ENCODE measurements at places on chromosomes 3 and 15.

- DNase-seq = no peak
Measured at GRCh38 chr3:172293093-172293492, 155.2 kb downstream of the GHSR start.

DNA sequence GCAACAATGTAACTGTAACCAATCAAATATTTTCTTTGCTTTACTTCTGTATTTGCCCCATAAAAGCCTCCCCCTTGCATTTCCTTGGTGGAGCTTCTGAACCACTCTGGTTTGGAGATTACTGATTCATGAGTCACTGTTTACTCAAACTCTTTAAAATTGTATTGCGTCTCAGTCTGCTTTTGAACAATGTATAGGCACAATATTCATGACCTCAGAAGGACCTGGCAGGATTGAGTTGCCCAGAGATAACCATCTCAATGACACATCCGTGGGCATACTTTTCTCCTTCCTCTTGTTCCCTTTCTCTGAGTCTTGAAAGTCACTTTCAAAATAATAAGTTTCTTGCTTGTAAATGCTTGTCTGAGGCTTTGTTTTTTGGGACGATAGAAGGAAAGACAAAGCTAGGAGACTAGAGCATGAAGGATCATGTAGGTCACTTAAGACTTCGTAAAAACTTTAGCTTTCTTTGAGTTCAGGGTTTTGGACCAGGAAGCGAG is 57.1 kb upstream of the POU1F1 start:
- DNase-seq = no peak

DNA sequence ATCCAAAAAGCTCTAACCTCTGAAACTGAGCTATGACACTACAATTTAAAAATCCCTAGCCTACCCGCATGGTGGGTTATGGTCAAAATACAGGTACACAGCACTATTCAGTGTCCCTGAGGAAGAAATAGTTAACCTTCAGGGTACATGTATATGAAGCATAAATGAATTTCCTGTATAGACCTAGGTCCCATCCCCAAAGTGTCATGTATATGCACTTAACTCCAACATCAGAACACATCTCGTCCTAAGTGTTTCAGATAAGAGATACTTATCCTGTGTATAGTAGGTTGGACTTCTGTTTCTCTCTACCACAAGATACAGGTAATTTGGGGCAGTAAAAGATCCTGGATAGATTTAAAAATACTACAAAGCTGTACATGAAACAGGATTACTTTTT is 6.4 kb downstream of the RPL14 start:
- DNase-seq = no peak

DNA sequence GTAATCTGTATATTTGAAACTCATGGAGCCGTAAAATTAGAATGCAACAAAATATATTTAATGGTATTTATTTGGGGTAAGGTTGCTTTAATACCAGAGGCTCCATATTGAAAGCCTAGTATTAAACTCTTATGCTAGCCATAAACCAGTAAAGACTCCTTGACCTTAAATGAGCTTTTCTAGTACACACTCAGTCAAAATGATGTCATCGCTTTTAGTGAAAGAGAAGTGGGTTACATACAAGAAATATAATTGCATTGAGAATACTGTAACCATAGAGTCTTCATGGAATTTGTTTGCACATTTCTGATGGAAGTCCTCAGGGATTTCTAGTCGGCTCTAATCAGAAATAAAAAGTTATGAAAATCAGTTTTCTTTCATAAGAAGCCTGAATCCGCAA is 757.6 kb downstream of the GBE1 start:
- DNase-seq = no peak

DNA sequence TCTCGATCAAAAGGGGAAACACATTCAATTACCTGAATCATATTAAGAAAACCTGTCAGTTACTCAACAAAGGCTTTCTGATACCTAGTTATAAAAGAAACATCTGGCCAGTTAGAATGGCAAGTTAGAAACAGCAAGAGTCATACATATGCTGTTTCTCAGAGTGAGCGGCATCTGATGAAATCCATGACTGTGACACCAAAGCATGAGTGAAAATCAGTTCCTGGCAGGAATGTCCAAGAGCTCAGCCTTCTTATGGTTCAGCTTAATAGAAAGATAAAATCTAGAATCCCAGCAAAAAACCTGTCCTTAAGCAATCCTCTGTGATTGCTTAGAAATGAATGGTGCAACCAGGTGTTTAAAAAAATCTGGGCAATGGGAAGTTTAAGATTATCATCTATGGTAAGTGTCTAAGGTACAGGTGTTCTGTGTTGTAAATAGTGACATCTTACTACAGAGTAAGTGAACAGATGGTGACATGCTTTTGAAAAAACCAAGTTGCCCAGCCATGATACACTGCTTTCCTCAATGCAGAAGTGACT is 18.8 kb downstream of the B4GALT4 start:
- DNase-seq = no peak

- DNase-seq = peak; percentile 50
Measured at GRCh38 chr3:181176601-181177000, 187.1 kb upstream of the DNAJC19 start.

GRCh38 chr3:4107430-4107829 is 195.7 kb upstream of the SETMAR start:
- no peak for DNase-seq

- no peak for DNase-seq
Measured at GRCh38 chr15:75353604-75354003, 6.8 kb downstream of the NEIL1 start.

- DNase-seq = no peak
Measured at GRCh38 chr3:46946856-46947545, 29.5 kb downstream of the CCDC12 start.

DNA sequence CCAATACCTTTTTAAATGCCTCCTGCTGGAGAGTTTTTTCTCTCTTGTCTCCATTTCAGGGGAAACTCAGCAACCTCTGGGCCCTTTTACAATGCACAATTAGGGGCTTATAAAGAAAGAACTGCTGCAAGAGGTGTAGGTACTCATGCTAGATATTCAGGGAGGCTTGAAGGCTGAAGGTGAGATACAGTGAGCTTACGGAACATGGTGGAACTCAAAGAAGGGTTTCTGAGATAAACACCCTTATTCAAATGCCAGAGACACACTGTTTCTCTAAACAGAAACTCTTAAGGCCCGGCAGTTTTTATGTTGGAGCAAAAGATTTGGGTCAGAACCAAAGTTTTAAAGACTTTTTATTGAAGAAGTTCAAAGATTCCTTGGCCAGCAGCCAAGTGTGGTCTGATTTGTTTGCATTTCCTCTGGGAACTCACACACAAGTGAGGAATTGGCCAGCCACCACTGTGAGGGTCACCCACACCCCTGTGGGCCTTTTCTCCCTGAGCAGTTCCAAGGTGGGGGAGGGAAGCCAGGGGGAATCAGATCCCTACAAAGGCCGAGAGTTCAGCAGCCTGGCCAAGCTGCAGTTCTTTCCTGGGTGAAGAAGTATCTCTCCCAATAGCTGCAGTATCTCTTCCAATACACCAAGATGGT is 47.8 kb downstream of the TNFAIP8L3 start:
- no peak for DNase-seq

- peak; percentile 67 for DNase-seq
Measured at GRCh38 chr15:42593143-42593542, 17.7 kb downstream of the STARD9 start.

DNA sequence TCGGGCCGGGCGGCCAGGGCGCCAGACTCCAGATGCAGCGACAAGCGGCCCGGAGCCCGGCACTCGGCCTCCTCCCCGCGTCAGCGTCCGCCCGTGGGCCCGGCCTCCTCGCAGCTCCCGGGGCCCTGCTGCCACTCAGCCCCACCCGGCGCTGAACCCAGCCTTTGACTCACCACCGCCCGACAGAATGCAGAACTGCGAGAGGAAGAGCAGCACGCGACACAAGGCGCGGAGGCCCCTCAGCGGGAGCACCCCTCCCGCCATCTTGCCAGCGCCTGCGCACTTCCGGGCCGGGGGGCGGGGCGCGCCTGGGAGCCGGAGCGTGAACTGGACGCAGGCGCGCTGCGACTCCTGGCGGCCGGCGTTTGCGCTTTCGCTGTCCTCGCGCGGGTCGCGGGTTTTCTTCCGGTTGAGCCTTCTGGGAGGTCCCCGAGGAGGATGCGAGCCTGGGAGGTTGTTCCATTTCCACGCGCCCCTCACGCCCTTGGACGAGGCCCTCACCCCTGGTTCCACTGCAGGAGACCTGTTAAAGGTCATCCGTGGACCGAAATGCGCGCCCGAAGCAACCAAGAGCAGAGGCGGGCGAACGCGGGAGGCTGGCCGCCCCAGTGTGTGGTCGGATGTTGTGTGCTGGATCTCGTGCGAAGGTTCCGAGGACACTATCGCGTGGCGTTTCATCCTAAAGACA is at the start of gene TM2D3:
Gene TM2D3, minus strand, starts transcription at position 284 of the 688 bp plus-strand sequence. Its CDS starts 20 bp downstream, at position 264.
- peak; percentile 95 for DNase-seq

DNA sequence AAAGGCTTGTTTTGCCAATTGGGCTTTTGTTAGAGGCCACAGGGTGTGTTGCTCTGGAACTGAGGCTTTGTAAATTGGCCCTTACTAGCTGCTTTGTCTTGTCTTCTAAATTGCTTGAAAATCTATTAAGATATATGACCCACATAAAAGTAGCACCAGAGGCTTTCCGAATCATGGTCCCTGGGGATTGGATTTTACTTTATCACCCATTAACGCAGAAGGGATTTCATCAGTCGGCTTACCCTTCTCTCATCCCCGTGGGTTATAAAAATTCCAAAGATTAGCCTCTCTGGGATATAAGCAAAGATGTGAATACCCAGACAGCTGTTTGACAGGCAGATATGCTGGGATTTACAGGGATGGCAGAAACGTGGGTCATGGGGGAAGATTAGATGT is 98.3 kb upstream of the CHL1 start:
- no peak for DNase-seq

GRCh38 chr3:40623567-40623966 is 98.8 kb downstream of the ZNF621 start:
- DNase-seq = no peak

- no peak for DNase-seq
Measured at GRCh38 chr3:153180860-153181372, 18.9 kb downstream of the RAP2B start.

- DNase-seq = no peak
Measured at GRCh38 chr3:58952128-58952917, 97.5 kb downstream of the CFAP20DC start.

- no peak for DNase-seq
Measured at GRCh38 chr3:37224879-37225278, 50.5 kb upstream of the LRRFIP2 start.

GRCh38 chr15:64459066-64459781 is 1.2 kb upstream of the ZNF609 start:
- no peak for DNase-seq

DNA sequence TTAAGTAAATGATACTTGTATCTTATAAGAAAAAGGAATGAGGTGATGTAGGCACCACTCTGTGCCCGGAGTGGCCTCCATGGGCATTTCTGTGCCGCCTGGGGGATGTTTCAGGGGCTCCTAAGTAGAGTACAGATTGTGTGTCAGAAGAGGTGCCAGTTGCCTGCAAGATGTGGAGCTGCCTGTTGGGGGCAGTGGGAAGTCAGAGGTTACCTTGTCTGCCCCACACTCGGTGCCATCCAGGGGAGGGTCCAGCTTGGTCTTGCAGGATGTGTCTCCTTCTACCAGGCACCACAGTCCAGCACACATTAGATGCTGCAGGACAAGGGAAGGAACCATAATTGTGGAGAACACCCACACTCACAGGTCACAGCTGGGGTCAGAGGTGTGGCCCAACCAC is 208.8 kb downstream of the ADAMTS17 start:
- DNase-seq = no peak

- DNase-seq = peak; percentile 30
Measured at GRCh38 chr15:76057332-76058000, 2.3 kb upstream of the TMEM266 start.

GRCh38 chr15:100734586-100734985 is 132.2 kb downstream of the ASB7 start:
- DNase-seq = no peak

- DNase-seq = no peak
Measured at GRCh38 chr3:127461286-127461910, 129.1 kb downstream of the TPRA1 start.

- DNase-seq = no peak
Measured at GRCh38 chr15:90743407-90743806, 26.3 kb downstream of the BLM start.

- DNase-seq = no peak
Measured at GRCh38 chr3:169809230-169809795, 3.4 kb upstream of the LRRIQ4 start.

DNA sequence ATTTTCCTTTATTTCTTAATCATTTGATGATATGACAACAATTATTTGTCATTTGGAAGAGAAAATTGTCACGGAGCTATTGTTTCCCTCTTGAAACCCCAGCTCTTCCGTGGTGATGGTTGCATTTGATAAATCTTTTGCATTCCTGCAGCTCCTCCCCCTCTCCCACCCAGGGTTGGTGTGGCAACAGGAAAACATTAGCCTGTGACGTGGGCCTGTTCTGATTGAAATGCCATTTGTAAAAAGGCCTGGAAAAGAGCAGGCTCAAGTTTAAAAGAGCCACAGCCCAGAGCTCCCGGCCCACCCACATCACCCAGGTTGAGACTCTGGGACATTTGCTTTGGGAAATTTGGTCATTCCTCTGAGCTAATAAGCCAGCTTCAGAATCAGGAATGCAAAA is 282.5 kb downstream of the RPLP1 start:
- peak; percentile 79 for DNase-seq

DNA sequence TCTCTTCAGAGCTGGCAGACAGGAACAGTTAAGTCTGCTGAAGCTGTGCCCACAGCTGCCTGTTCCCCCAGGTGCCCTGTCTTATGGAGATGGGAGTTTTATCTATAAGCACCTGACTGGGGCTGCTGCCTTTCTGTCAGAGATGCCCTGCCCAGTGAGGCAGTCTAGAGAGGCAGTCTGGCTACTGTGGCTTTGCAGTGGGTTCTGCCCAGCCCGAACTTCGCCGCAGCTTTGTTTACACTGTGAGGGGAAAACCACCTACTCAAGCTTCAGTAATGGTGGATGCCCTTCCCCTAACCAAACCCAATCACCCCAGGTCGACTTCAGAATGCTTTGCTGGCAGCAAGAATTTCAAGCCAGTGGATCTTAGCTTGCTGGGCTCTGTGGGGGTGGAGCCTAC is 91.2 kb downstream of the SLC25A26 start:
- no peak for DNase-seq

GRCh38 chr3:111882799-111883198 is 23.7 kb downstream of the PHLDB2 start:
- DNase-seq = no peak

DNA sequence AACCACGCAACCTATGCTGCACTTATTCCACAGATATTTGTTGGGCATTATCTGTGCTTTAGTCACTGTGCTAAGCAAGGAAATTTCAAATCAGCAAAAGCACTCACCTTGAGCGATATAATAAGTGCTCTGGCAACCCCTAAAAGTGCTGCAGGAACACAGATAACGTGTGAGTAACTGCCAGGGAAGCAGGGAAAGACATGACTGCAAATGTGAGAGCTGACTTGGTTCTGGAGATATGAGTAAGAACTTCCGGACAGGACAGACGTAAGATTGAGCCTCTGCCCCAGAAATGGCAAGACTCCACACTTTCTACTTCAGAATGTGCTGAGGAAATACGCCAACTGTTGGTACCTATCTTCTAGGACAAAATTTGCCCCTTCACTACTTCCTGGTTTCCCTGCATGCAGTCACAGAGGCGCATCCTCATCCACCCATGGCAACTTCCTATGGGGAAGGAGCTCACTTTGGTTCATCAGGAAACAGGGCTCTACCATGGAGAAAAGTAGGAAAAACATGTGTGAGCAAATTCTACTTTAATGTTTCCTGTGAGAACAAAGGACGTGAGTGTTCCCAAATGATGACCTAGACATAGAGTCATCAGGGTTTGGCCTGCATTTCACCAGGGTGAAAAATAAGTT is 41.7 kb downstream of the AQP9 start:
- no peak for DNase-seq

All from left hindlimb (tissue), 1 donor.